ENCODE measurements at places on chromosomes 11 and 22.

GRCh38 chr22:38833061-38833460 is 10.8 kb downstream of the NPTXR start:
- no peak overlapping the region for H3K27ac ChIP-seq
- no peak overlapping the region for H3K4me3 ChIP-seq
- no peaks in the 10 kb centered on the region for H3K27me3 ChIP-seq
- no peaks in the 10 kb centered on the region for H3K36me3 ChIP-seq
- no peak for DNase-seq

DNA sequence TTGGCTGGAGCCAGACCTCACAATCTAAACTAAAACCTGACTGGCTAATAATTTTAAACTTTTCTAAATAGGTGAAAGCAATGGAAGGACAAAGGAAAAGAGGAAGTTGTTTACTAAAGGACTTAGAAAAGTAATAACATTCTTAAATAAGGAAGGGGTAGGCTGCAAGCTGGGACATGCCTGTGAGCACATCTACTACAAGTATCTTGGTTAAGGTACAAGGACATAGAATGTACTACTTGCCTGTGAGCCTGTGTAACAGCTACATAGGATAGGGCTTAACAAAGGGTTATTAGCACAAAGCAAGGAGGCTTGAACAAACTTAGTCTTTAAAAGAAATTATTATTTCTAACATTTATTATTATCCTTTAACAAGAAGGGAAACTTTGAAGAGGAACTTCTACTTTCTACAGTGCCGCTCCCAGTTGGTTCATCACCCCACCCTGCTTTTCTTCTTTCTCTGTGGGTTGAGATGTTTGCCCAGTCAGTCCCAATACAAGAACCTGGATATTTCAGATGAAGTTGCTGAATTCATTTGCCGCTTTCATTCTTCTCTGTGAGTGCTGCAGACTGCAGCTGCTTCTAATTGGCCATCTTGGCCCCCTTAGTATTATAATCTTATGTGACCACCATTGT is 87.5 kb downstream of the PRMT3 start:
- no peak overlapping the region for H3K27ac ChIP-seq
- no peak overlapping the region for H3K4me3 ChIP-seq
- peaks cover 38% of the 10 kb centered on the region for H3K36me3 ChIP-seq
- H3K27me3 ChIP-seq: no peaks in the 10 kb centered on the region
- DNase-seq: no peak
- H3K4me1 ChIP-seq: peaks cover 18% of the 10 kb centered on the region

DNA sequence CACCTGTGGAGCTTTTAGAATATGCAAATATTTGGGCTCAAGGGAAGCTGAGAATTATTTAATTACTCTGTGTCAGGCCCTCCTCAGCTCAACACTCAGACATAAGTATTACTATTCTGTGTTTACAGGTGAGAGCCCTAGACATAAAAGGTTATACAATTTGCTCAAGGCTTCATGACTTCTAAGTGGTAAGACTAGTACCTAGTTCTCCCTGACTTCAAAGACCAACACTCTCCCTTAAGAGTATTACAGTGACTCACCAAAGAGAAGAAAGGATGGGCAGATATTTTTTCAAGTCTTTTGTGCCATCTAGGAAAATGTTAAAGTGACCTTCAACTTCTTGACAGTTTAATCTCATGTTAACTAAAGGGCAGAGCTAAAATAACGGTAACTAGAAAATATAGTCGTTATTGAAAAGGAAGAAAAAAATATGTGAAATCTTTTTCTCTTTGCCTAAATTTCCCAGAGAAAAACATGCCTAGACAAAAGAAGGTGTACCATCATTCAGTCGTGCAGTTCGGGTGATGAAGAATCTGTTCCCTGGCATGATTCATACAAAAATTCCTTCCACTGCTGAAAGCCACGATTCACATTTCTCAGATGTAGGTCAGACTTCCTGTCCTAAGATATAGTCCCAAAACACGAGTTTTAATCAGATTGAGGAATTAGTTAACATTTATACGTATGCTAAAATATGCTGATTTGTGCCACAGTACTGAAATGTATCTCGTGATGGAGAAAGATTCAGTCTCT is 849.1 kb upstream of the API5 start:
- H3K27ac ChIP-seq: no peak overlapping the region
- H3K4me1 ChIP-seq: no peaks in the 10 kb centered on the region
- no peak for DNase-seq
- H3K27me3 ChIP-seq: no peaks in the 10 kb centered on the region
- H3K4me3 ChIP-seq: no peak overlapping the region

- DNase-seq: no peak
- no peaks in the 10 kb centered on the region for H3K36me3 ChIP-seq
- peaks cover 18% of the 10 kb centered on the region for H3K27me3 ChIP-seq
- H3K4me1 ChIP-seq: no peaks in the 10 kb centered on the region
- H3K27ac ChIP-seq: no peak overlapping the region
- no peak overlapping the region for H3K4me3 ChIP-seq
Observed at GRCh38 chr11:6328321-6328720, 8.0 kb upstream of the CAVIN3 start.

DNA sequence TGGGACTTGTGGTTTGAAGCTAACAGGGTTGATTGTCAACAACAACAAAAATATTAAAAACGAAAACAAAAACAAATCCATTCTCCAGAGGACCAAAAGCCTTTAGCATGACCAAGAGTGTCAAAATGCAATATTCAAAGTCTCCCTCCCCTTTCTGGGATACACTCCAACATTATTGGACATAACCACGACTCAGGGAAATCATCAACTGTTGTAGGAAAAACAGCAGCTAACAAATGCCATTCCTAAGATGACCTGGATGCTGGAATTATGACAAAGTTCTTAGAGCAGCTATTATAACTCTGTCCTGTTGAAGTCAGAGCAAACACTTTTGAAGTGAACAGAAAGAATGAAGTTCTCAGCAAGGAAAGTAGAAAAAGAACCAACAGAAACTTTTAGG is 143.0 kb downstream of the TMEM135 start:
- H3K36me3 ChIP-seq: peaks cover 32% of the 10 kb centered on the region
- H3K27ac ChIP-seq: no peak overlapping the region
- no peaks in the 10 kb centered on the region for H3K4me1 ChIP-seq
- no peak for DNase-seq

GRCh38 chr11:79390477-79390876 is 50.4 kb downstream of the TENM4 start:
- H3K36me3 ChIP-seq: no peaks in the 10 kb centered on the region
- no peak overlapping the region for H3K27ac ChIP-seq
- H3K27me3 ChIP-seq: no peaks in the 10 kb centered on the region

GRCh38 chr11:94171693-94172440 is 43.2 kb downstream of the PANX1 start:
- H3K4me1 ChIP-seq: peaks cover 1% of the 10 kb centered on the region
- no peaks in the 10 kb centered on the region for H3K27me3 ChIP-seq
- H3K36me3 ChIP-seq: no peaks in the 10 kb centered on the region
- peak; percentile 42 for DNase-seq

GRCh38 chr22:50731811-50732624 is 6.0 kb upstream of the ACR start:
- H3K4me3 ChIP-seq: no peak overlapping the region
- no peaks in the 10 kb centered on the region for H3K36me3 ChIP-seq
- H3K27me3 ChIP-seq: peaks cover 5% of the 10 kb centered on the region
- H3K4me1 ChIP-seq: peaks cover 2% of the 10 kb centered on the region
- no peak overlapping the region for H3K27ac ChIP-seq
- peak; percentile 60 for DNase-seq

- H3K4me3 ChIP-seq: no peak within 1 kb of the TSS
- no peaks in the 10 kb centered on the region for H3K36me3 ChIP-seq
- H3K27ac ChIP-seq: no peak within 1 kb of the TSS
Observed at GRCh38 chr11:62269654-62270278, at the start of gene SCGB2A2. Gene SCGB2A2, plus strand, starts transcription at chr11:62270158. Its CDS starts 59 bp downstream, at chr11:62270217.

GRCh38 chr11:4044976-4045646 is 49.5 kb upstream of the RRM1 start:
- H3K4me1 ChIP-seq: peaks cover 4% of the 10 kb centered on the region
- no peak overlapping the region for H3K27ac ChIP-seq
- no peaks in the 10 kb centered on the region for H3K27me3 ChIP-seq
- H3K4me3 ChIP-seq: no peak overlapping the region
- H3K36me3 ChIP-seq: peaks cover 21% of the 10 kb centered on the region

GRCh38 chr11:87712391-87712790 is 462.9 kb downstream of the RAB38 start:
- no peak overlapping the region for H3K4me3 ChIP-seq
- no peak overlapping the region for H3K27ac ChIP-seq
- DNase-seq: no peak

DNA sequence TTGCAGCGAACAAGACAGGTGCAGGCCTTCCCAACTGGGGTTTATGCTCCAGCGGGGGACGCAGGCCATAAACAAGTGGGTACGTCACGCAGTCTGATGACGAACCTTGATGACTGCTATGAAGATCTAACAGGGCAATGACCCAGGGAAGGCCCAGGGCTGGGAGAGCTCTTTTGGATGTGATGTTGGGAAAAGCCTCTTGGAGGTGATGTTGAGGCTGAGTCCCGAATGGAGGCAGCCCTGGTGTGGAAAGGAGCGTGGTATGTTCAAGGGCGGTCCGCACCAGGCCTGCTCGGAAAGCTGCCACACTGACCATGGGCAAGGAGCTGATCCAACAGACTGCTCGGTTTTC is 5.8 kb downstream of the FADS2 start:
- peak overlapping the region; percentile 99 for H3K27ac ChIP-seq
- peaks cover 67% of the 10 kb centered on the region for H3K36me3 ChIP-seq
- peak overlapping the region; percentile 58 for H3K4me3 ChIP-seq
- DNase-seq: no peak
- peaks cover 70% of the 10 kb centered on the region for H3K4me1 ChIP-seq

GRCh38 chr11:2768471-2769408 is 68.9 kb upstream of the KCNQ1OT1 start:
- no peak overlapping the region for H3K4me3 ChIP-seq
- peak; percentile 15 for DNase-seq
- H3K36me3 ChIP-seq: no peaks in the 10 kb centered on the region
- no peak overlapping the region for H3K27ac ChIP-seq
- peaks cover 5% of the 10 kb centered on the region for H3K4me1 ChIP-seq
- peaks cover 6% of the 10 kb centered on the region for H3K27me3 ChIP-seq

DNA sequence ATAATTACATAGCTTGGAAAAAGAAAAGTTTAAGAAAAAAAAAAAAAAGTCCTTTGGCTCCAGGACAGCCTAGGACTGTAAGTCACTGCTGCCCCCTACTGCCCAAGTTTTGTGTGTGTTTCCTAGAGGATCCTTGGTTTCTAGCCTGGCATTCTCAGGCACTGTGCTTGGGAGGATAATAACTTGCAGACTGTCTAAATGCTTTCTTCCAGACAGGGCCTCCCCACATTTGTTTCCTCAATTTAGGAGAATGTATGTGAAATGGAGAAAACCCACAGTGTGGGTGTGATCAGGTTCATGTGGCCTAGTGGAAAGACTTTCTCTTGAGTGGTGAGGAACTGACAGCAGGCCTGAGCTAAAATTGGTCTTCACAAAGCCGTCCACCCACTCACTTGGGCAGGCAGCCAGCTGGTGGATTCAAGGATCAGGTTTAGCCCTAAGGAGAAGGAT is 191.0 kb downstream of the NAV2 start:
- peak; percentile 54 for DNase-seq
- no peaks in the 10 kb centered on the region for H3K4me1 ChIP-seq
- no peak overlapping the region for H3K27ac ChIP-seq
- no peak overlapping the region for H3K4me3 ChIP-seq
- peaks cover 2% of the 10 kb centered on the region for H3K27me3 ChIP-seq
- no peaks in the 10 kb centered on the region for H3K36me3 ChIP-seq

DNA sequence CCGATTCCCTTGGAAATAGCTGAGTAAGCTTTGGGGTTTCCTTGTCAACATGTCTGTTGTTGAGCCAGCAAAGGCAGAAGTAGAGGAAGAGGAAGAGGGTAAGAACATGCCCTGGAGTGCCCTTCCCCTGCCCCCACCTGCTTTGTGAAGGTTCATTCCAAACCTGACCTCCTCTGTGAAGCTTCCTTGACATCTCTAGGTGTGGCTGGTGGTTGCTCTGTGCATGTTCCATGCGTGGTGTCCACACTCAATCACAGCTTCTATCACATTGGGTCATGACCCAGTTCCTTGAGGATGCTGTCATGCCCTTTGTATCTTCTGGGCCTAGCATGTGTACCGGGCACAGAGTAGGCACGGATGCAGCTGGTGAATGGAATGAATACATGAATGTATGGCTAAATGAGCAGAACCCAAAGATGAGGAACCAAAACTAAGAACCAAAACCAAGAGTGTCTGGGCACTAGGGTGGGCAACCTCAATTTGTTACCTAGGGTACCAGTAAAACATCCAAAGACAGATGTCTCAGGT is 23.7 kb upstream of the FXYD6 start:
- no peak overlapping the region for H3K4me3 ChIP-seq
- H3K27ac ChIP-seq: no peak overlapping the region

DNA sequence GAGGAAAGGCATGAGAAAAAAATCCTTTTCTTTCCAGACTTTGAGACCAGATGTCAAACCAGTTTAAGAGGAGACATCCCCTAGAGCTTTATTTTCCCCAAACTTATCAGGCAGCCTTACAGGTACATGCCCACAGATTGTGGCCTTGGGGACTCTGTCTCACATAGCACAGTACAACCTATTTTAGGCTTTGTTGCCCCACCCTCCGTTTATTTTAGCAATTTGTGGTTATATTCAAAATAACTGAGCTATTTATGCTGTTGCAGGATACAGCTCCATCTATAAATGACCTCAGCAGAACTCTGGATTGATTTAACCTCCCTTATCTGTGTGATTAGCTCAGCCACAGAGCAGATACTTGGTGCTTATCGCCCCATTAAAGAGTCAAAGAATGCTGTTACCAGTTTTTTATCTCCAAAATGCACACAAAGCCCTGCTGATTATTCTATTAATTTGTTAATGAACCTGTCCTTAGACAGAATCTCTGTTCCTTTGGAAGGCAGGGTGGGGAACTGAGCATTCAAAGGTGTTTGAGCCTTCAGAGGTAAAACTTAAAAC is 525.2 kb downstream of the OPCML start:
- no peaks in the 10 kb centered on the region for H3K27me3 ChIP-seq
- no peak overlapping the region for H3K27ac ChIP-seq
- H3K4me3 ChIP-seq: no peak overlapping the region
- no peak for DNase-seq
- no peaks in the 10 kb centered on the region for H3K36me3 ChIP-seq
- H3K4me1 ChIP-seq: no peaks in the 10 kb centered on the region

DNA sequence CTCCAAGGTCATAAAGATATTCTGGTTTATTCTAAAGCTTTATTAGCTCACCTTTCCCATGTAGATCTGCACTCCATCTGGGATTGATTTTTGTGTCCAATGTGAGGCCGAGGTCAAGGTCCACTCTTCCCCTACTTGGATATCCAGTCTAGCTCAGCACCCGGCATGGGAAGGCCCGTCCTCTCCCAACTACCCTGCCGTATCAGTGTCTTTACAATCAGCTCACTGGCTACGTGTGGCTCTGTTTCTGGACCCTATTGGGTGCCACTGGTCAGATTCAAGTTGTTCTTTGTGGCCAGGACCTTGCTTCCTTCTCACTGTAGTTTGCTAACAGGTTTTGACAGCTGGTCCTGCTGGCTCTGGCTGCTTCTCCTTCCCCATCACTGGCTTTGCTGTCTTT is 30.9 kb downstream of the KCNQ1OT1 start:
- H3K27me3 ChIP-seq: no peaks in the 10 kb centered on the region
- no peaks in the 10 kb centered on the region for H3K36me3 ChIP-seq
- H3K4me3 ChIP-seq: no peak overlapping the region

GRCh38 chr22:23613193-23613972 is 18.7 kb downstream of the DRICH1 start:
- no peak overlapping the region for H3K4me3 ChIP-seq
- no peaks in the 10 kb centered on the region for H3K27me3 ChIP-seq
- H3K27ac ChIP-seq: no peak overlapping the region
- no peaks in the 10 kb centered on the region for H3K36me3 ChIP-seq
